ENCODE measurements at places on chromosomes 3 and 15.

DNA sequence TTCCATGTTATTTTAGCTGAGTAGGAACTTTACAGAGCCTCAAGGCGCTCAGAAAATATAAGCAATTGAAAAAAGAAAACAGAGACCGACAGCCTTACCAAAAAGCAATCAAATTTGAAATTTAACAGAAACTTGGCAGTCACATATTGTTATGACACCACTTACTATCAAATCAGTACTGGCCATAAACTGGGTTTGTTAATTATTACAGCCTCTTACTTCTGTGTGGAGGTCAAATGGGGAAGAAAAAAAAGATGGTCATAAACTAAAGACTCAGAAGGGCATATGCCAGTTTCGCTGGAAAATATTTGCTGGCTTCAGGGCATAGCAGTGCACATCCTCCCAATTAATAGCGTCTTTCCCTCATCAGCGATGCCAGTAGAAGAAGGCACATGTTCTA, 45.5 kb upstream of the SUCLG2 start:
- DNase-seq: no peak

DNA sequence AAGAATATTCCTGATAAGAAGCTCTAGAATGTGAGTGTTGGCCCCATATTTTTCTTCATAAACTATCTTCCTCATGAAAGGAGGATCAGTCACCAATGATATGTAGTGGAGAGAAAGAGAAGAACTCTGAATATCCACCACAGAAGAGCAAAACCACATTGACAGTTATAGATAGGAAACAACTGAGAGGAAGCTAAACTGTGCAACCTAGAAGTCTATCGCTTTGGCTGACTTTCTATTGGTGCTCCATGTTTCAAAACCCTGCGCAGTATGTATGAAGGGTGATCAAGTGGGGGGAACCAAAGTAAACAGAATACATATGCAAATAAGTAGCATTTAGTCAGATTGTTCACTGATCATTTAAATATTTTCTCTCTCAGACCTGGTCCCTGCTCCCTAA, 41.0 kb upstream of the ZNF280D start:
- no peak for DNase-seq

GRCh38 chr3:150968341-150969035, 4.0 kb downstream of the CLRN1 start:
- DNase-seq: no peak

GRCh38 chr3:86938416-86939105, 52.4 kb downstream of the VGLL3 start:
- peak; percentile 54 for DNase-seq

GRCh38 chr3:195106418-195106906, 164.5 kb downstream of the XXYLT1 start:
- peak; percentile 86 for DNase-seq

DNA sequence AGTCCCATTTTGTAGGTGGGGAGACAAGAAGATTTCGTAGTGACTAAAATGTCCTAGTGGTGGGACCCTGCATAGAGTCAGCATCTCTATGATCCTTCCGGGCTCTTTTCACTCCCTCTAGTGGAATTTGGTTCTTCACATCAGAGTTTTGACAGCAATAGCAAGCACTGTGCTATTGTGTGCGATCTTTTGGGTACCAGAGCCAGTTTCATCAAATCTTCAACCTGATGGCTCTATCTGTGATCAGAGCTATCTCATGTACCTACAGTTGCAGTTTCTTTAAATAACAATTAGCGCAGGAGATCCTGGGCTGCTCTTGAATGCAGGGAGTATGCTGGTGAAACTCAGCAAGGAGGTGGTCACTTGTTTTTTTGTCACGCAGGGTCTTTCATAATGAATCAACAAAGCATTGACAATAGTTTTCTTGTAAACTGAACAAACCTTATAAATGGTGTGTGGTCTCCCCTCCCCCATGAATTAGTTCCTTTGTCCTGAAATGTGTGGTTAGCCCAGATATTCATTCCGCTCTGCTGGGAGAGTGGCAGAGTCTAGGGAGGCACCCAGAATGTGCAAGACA, 257.2 kb upstream of the SOX2 start:
- no peak for DNase-seq

- DNase-seq: no peak
Observed at GRCh38 chr3:150828997-150829396, 66.0 kb upstream of the SIAH2 start.

DNA sequence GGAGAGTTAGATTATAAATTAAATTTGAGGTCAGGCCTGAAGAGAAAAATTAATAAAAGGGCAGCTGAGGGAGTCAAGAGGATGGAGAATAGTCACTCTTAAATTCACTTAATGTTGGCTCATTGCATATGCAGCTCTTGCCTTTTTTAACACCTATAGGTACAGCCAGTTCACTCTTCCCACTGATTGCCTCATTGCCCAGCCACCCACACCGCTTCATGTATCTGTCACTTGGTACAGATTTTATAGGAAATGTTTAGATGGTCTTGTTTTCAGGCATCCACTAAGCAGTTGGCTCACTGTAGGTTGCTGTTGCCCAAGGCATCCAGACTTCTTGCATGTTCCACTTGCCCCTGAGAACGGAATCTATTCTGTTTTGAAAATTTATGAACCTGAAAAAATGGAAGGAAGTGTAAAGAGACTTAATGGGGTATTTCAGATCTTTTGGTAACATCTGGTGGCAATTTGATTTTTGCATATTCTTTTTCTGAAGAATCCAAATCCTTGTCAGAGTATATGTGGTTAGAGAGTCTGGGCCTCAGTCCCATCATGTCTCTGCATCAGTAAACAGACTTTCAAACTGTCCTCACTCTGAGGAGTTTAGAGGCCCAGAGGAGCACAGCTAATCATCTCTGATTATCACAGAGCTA, 151.9 kb downstream of the RBPMS2 start:
- DNase-seq: peak; percentile 24

DNA sequence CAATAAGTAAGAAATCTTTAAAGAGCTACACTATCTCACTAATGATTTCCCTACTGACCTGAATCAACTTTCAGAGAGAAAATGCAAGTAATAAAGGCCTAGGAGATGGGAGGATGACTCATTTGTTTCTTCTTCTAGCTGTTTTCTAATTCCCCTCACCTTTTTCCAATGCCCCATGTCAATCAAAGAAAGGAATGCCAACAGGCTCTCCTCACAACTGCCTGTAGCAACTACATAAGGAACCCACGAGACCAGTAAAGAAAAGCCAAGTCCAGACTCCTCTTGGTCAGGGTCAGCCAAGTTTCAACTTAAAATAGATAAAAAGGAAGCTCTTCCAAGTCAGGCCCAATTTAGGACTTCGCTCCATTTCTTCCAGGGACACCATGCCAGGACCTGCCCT, 201.9 kb downstream of the TNIK start:
- DNase-seq: no peak

GRCh38 chr3:51400166-51400565, 9.1 kb downstream of the RBM15B start:
- no peak for DNase-seq

DNA sequence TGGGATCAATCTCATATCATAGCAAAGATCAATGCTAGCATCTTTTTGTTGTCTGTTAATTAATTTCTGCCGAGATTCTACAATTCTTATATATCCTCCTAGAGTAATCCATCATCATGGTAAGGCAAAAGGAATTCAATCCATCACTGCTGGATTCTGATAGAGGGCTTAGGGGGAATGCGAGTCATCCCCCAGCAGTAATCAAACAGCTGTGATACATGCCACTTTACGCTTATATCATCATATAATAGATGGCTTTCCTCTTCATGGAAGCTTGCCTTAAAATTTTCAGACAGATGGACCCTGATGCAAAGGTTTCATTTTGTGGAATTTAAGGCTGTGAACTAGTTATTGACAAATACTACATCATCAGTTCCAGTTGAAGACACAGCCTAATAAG, 645.9 kb downstream of the CADM2 start:
- no peak for DNase-seq

DNA sequence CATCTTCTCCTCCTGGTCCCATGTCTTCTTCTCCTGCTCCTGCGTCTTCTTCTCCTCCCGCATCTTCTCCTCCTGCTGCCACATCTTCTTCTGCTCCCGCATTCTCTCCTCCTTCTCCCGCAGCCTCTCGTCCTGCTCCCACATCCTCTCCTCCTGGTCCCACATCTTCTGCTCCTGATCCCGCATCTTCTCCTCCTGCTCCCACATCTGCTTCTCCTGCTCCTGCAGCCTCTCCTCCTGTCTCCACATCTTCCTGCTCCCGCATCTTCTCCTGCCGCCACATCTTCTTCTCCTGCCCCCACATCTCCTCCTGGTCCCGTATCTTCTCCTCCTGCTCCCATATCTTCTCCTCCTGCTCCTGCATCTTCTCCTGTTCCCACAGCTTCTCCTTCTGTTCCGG, 6.4 kb downstream of the GOLGA6L2 start:
- DNase-seq: no peak

GRCh38 chr3:63751459-63751858, 67.6 kb upstream of the C3orf49 start:
- DNase-seq: no peak
